ENCODE measurements at places on chromosomes 6 and 20.

- DNase-seq: no peak
Measured at GRCh38 chr6:85078058-85078457, 313.7 kb upstream of the TBX18 start.

DNA sequence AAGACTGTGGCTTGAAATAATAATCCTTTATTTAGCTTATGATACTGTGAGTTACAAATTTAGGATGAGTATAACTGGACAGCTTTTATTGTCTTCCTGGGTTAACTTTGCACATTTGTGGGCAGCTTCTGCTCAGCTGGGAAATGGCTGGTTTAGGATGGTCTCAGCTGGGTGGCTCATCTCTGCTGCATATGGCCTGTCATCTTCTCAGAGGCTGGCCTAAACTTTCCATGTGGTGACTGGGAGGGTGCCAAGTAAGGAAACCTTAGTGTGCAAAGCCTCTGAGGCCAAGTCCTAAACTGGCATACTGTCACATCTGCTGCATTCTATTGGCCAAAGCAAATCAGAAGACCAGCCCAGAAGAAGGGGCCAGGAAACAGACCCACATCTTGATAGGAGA, 40.2 kb downstream of the BTBD3 start:
- DNase-seq: no peak

DNA sequence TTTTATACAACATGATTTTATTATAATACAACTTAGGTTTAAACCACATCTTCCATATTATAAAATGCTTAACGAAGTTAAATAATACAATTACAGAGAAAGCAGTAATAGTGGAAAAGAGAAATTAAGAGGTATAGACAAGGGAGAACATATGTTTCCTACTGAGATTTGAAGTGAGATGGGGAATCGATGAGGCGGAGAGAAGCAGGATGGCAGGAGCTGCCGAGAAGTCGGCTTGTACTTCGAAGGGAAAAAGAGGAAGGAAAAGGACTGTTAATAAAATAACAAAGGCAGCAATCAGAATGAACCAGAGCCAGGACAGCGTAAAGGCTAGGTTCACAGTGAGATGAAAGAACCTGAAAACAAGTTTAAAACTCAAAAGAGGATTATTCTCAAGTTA, 15.4 kb downstream of the FBXL4 start:
- no peak for DNase-seq

DNA sequence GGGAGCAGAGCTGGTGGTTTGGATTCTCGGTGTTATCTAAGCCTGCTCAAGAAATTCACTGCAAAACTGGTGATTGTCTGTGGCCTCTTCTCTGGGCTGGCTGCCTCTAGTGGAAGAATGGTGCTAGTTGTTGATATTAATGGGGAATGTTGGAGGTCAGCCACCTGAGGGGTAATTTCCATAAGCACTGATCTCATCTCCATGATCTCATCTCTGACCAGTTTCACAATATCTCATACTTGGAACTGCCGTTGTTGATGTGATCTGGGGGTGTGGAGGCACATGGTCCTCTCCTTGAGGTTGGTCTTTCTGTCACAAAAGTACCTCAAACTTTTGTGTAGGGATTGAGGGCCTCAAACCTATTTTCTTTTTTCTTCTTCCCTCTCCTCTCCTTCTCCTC, 102.6 kb downstream of the CD109 start:
- DNase-seq: no peak

GRCh38 chr20:56855708-56856107, 226.6 kb downstream of the TFAP2C start:
- DNase-seq: no peak

DNA sequence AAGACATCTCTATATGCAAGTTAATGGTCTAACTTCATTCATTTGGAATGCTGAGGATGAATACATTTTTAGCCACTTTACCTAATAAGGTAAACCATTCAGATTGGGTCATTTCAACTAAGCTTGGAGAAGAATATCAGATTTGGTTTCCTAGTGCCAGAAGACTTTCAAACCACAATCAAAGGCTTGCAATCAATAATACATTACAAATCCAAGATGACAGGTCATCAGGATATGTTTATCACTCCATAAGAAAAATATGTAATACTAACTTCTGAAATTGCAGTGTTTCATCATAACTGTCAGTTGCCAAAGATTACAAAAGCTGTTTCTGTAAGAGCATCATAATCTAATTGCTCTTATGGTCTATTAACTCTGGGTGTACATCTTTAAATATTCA, 654.0 kb downstream of the COL12A1 start:
- DNase-seq: no peak

GRCh38 chr20:49367113-49367512, 89.3 kb upstream of the ZNFX1 start:
- DNase-seq: no peak

- no peak for DNase-seq
Measured at GRCh38 chr6:31663961-31664789, 622 bp downstream of the GPANK1 start.

GRCh38 chr20:37351689-37352607, 6.0 kb downstream of the SRC start:
- DNase-seq: no peak

Data from activated naive CD4-positive, alpha-beta T cell (primary cell).